ENCODE measurements at places on chromosomes 4 and X.

GRCh38 chr4:172356016-172356415, 542.8 kb downstream of the GALNTL6 start:
- DNase-seq, result no peak

- DNase-seq, result no peak
These were observed 205.9 kb downstream of the LDB2 start for GRCh38 chr4:16692524-16692923.

DNA sequence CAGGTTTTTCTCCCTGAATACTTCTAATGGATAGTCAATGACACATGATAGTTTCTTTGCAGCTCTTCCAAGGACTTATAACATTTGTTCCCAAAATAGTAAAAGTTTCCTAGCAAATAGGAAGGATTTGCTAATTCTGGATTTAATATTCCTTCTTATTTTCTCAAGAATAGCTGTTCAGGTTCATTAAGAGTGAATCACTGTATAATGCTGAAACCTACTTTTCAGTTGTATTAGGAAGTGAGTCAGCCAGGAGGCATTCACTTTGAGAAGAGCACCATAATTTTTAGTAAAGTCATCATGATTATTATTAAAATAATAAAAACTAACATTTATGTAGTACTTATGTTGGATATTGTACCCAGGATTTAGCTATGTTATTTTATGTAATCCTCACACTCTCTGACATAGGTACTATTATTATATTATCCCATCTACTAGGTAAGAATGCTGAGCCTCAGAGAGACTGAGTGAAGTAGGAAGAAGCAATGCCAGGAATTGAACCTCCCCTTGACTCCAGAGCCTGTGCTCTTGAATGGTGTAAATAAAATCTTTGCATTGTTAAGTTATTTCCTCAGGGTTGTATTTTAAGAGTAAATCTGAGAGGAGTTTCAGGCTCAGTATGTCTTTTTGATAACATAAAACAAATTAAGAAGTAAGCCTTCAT, 114.8 kb downstream of the REELD1 start:
- no peak for DNase-seq

- DNase-seq, result no peak
These were observed 64.5 kb upstream of the PRSS12 start for GRCh38 chr4:118417325-118417724.

DNA sequence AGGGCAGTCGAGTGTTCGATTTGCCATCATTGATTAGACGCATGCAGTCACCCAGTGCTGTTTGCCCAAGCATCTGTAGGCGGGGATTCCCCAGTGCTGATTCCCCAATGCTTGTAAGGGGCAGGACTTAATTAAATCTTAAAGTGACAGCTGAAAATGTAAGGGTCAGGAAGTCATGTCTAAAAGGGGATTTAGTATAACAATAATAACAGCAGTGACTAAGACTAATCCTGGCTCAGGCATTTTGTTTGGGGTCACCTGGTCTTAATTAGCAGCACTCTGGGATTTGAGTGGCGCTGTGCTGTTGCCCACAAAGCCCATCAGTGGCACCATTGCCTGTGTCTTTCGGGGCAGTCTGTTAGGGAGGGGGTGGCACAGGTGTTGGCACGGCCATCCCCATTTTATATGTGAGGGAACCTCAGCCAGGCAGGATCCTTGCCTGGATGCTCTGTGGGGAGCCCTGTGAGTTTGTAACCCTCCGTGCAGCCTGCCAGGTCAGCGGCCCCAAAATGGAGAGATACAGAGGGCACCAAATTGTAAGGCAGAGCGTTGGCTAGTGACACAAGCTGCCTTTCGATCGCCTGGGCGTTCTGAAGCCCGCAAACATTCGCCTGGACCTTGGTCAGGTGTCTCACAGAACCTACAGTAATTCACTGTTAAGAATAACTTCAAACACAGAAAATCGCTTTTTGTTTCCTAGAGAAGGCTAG, 146.7 kb downstream of the TBL1X start:
- no peak for DNase-seq

- no peak for DNase-seq
These were observed 71.8 kb downstream of the AFAP1 start for GRCh38 chr4:7867701-7868435.

DNA sequence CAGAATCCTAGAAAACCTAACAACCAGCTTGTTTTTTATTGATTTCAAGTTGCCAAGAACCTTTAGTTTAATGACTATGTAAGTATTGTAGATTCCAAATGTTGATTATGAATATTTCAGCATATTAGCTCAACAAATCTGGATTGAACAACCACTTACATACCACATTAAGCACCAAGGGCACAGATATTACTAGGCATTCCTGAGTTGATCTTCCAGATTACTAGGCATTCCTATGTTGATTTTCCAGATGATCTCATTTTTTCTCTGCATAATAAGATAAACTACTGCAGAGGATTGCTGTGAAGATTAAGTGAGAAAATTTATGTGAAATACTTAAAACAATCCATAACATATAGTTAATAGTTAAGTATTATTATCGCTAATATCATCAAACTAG, 17.4 kb upstream of the DCAF8L1 start:
- DNase-seq, result no peak

DNA sequence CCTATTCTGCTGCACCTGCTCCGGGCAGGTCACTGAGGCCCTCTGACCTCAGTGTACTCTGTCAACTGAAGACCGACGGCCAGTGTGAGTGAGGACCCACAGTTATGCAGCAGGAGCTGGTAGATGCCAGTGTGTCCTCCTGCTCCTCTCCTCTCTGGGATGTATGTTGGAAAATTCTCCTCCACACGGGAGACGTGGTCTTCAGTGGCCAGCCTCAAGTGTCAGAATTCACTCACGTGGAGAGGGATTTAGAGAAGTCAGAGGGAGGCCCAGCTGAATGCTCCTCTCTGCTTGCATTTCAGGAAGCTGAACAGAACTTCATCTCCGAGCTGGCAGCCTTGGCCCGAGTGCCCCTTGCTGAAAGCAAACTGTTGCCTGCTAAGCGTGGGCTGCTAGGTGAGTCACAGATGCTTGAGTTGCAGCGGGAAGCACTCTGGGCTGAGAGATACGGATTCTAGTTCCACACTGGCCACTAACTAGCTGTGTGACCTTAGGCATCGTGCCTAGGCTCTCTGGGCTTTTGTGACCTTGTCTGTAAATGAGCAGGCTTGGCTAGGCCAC, 83.6 kb downstream of the CRMP1 start:
- no peak for DNase-seq

GRCh38 chr4:93658443-93658842, 170.1 kb upstream of the ATOH1 start:
- no peak for DNase-seq

DNA sequence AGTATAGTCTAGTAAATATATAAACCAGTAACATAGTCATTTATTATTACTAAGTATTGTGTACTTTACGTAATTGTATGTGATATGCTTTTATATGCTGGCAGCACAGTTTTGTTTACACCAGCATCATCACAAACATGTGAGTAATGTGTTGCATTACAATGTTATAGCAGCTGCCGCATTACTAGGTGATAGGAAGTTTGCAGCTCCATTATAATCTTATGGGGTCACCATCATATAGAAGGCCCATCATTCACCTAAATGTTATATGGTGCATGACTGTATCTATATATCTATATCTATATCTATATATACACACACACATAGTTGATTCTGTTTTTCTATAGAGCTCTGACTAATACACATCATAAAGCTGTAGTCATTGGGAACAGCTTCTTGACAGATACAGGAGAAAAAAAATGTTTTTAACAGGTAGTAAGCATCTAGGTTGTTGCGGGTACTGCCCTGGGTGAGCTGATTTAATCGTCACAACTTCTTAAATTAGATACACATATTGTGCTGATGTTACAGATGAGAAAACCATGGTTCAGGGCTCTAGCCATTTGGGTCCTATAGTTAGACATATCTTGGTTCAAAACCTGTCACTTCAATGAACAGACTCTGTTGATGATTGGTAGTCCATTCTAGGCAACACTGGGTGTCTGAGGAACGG, 77.9 kb downstream of the CLNK start:
- DNase-seq, result no peak
